HepG2 (cell line): ENCODE measurements at places on chromosomes 6 and 20. TPM values are rescaled to one million over a fixed set of nuclear protein-coding genes. Genes with fewer than 3 reads are reported as not detected.

- no peak for DNase-seq
These were observed 16.2 kb downstream of the FRS3 start for GRCh38 chr6:41763470-41763869.

DNA sequence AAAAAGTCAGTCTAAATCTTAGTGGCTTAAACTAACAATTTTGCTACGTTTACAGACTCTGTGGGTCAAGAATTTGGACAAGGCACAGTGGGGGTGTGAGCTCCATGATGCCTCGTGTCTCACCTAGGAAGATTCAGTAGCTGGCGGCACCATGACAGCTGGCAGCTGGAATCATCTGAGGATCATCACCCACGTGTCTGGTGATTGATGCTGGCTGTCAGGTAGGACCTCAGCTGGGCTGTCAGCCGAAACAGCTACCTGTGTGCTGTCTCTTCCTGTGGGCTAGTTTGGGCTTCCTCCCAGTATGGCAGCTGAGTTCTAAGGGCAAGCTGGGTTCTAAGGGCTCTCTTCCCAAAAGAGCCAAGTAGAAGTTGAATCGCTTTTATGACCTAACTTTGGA lies 26.4 kb upstream of the DLGAP4 start:
- DNase-seq = no peak

The POPDC3 gene
- total RNA-seq = 0.20 TPM in 1 of 2 replicates, not detected in the other

DNA sequence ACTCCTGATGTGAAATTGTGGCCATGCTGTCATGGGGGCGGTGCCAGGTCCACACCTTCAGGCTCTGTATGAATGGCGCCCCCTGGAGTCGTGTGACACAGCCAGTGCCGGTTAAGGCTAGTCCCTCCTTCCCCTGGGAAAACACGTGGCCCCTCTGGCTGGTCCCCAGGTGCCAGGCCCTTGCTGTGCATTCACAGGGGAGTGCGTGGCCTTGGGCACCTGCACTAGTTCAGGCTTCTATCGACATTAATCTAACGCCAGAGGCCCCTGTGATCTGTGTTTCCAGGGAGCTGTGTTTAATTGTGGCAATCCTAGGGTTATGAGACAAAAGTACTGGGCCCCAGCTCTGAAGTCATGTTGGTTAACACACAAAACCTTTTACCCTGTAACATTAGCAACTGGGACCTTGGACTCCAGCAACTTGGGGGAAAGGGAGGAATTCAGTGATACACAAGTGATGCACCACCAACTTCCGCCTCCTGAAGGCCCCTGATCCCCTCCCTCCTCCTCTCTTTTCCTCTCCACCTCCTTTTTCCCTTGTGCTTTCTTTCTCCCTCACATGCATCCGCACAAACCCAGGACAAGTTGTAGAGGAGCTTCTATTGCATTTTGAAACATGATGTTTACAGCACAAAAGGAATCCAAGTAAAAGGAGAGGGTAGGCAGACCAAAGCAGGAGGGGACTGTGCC lies 74.0 kb downstream of the SSR1 start:
- peak; percentile 94 for DNase-seq

The RAB44 gene
- not detected in 2 replicates for total RNA-seq

The SLC22A7 gene
- total RNA-seq = 8.6 and 22.6 TPM in 2 replicates

GRCh38 chr6:133681891-133682290 lies 207.0 kb upstream of the TCF21 start:
- DNase-seq = no peak

GRCh38 chr6:165729307-165729936 lies 66.4 kb upstream of the PDE10A start:
- peak; percentile 13 for DNase-seq

DNA sequence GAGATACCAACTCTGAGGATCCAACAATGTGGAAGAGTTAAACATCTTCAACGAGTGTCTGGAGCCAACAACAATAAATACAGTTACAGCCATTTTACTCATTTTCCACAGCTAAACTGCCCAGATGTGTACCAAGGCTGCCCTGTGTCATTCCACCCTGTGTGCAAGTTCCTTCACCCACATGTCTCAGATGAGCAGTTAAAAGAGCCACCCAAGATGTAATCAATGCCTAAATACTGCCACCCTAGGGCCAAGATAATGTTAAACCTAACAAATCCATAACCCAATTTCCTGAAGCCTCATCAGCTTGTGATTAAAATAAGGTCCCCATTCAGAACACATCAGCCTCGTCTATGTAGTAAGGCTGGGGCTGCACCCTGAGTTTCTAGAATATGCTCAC lies 59.9 kb downstream of the GMDS start:
- DNase-seq = no peak

DNA sequence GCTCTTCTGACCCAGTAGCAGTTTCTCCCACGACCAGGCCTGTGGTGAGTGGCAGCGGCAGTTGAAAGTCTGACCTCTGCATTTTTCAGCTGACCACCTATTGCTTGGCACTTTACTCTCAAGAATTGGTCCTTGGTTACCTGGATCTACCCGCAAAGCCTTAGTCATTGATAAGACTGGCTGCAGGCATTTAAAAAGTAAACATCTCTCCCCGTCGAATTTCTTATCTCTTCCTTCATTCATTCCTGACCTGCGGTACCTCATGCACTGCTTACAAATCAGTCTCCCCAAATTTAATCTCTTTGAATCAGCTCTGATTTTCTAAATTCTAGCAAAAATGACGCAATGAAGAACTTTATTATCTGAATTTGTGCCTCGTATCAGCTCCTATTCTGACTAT lies 26.1 kb upstream of the IPCEF1 start:
- peak; percentile 32 for DNase-seq

The GPR63 gene
- 0.02 and 0.03 TPM in 2 replicates for total RNA-seq

DNA sequence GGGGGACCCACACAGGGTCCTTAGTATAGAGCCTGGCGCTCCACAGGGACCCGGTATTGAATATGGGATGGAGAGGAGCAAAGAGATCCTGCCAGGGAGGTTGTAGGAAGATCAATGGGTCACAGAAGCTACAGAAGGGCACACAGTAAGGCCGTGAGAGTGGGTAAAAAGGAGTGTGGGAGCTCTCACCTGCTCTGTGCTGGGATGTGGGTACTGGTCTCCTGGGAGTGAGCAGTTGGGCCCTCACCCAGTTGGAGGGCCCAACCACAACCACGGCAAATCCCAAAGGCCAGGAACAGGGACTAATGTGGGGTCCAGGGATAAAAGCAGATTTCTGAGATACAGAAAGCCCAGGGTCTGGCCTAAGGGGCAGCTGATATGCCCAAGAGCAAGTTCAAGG lies 73.4 kb upstream of the RNF24 start:
- DNase-seq = no peak

GRCh38 chr6:129592516-129593232 lies 117.3 kb downstream of the ARHGAP18 start:
- DNase-seq = no peak

GRCh38 chr6:155853011-155853410 lies 397.4 kb upstream of the NOX3 start:
- no peak for DNase-seq

GRCh38 chr6:136696238-136696637 lies 96.0 kb downstream of the MAP3K5 start:
- DNase-seq = no peak
